ENCODE measurements at places on chromosomes 16 and 17. TPM values are rescaled to one million over a fixed set of nuclear protein-coding genes. Genes with fewer than 3 reads are reported as not detected.

Gene FA2H
- 0.14 TPM for total RNA-seq

Gene ZNF23
- total RNA-seq, result 12.4 TPM

Gene NOTUM
- total RNA-seq, result 0.89 TPM

Gene CDK5R1
- 7.6 TPM for total RNA-seq

Gene GNGT2
- total RNA-seq, result 1.1 TPM

Gene HLF
- 0.07 TPM for total RNA-seq

Gene CCL8
- total RNA-seq, result not detected

Gene KRT15
- 0.26 TPM for total RNA-seq

Gene RRN3
- 46.6 TPM for total RNA-seq

Gene TAT
- not detected for total RNA-seq

Gene TNK1
- total RNA-seq, result 1.6 TPM

Gene SDR42E2
- not detected for total RNA-seq

Gene PRR35
- total RNA-seq, result 0.09 TPM

Gene PRDM7
- total RNA-seq, result not detected

Gene TEX19
- total RNA-seq, result not detected

Gene C16orf46
- 1.8 TPM for total RNA-seq

Gene SYNRG
- total RNA-seq, result 31.1 TPM

Gene EPX
- not detected for total RNA-seq

Gene CBLN1
- total RNA-seq, result 0.11 TPM

Gene CES2
- total RNA-seq, result 22.9 TPM

Gene ZG16
- not detected for total RNA-seq

Gene EIF3CL
- total RNA-seq, result 18.2 TPM

Gene IL32
- 27.8 TPM for total RNA-seq

Gene MT1E
- total RNA-seq, result 11.9 TPM

Gene CD79B
- total RNA-seq, result not detected

Gene GNG13
- total RNA-seq, result not detected

Gene RHBDL1
- total RNA-seq, result 4.9 TPM

Gene DNAAF8
- total RNA-seq, result 2.7 TPM

Gene NEUROD2
- total RNA-seq, result not detected

Gene MYH8
- total RNA-seq, result not detected

Gene ATPAF2
- total RNA-seq, result 24.8 TPM

Gene RHBDL3
- 1.1 TPM for total RNA-seq

Gene HCRT
- total RNA-seq, result not detected

Gene CCDC154
- 1.5 TPM for total RNA-seq

Gene EVPL
- total RNA-seq, result not detected

Gene B4GALNT2
- total RNA-seq, result 0.07 TPM

Gene KIF18B
- total RNA-seq, result 0.82 TPM

Gene GHDC
- total RNA-seq, result 0.26 TPM

Gene MPV17L
- 0.65 TPM for total RNA-seq

Gene SDR42E1
- total RNA-seq, result not detected

Gene SEPTIN12
- 4.4 TPM for total RNA-seq

Gene PDF
- total RNA-seq, result 14.9 TPM

Gene ZNF205
- 13.2 TPM for total RNA-seq

Gene HBQ1
- 2.7 TPM for total RNA-seq

Gene ZNF629
- total RNA-seq, result 17.6 TPM

Gene C16orf54
- total RNA-seq, result not detected

Gene TNP2
- total RNA-seq, result not detected

Gene PKMYT1
- total RNA-seq, result 3.9 TPM

Gene PRAC1
- total RNA-seq, result not detected

All from astrocyte (in vitro differentiated cells and primary cell).